ENCODE measurements at places on chromosomes 5 and 9.

DNA sequence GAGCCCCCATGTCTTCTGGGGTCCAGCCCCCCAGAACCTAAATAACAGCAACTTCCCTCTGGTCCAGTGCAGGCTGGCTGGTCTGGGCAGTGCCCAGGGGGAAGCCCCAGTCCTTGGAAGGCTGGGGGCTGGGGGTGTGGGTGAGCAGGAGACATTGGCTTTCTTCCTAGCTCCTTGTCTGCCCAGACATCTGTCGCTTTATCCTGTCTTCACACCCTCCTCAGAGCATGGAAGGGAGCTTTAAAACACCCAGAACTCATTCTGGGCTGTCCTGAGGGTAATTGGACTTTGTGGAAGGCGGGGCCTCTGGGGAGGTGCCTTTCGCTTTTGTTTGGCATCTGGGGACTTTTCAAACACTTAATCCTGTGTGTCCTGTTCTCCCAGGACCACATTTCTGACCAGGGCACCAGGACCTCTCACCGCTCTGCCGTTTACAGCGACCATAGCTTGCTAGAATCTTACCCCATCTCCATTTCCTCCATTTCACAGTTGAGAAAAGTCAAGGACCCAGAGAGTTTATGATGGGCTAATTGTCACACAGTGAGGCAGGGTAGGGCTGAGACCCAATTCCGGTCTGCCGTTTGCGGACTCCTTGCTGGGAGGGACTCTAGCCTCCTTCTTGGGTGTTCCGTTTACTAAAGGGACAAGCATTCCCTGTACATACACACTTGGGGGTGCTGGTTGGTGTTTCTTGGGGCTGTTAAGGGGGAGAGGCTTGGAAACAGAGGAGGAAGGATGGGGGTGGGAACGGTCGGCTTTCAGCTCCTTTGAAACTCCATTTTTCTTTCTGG, 1.1 kb downstream of the GSN start:
- DNase-seq: peak; percentile 35

DNA sequence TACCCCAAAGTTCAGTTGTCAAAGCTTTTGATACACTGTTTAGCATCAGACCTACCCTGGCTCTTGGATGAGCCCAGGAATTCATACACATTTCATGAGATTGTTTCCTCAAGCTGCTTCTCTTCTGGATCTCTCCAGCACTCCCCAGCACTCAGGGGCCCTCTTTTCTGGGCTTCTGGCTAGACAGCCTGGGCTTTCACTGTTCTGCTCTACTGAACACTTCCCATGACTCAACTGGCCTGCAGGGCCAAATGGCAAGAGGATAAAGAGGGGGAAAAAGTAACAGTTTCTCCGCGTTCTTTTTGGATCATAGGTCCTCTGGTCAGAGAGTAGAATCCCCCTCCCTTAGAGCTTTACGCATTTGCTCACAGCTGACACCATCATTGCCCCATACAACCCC, 20.9 kb upstream of the LURAP1L start:
- DNase-seq: no peak

DNA sequence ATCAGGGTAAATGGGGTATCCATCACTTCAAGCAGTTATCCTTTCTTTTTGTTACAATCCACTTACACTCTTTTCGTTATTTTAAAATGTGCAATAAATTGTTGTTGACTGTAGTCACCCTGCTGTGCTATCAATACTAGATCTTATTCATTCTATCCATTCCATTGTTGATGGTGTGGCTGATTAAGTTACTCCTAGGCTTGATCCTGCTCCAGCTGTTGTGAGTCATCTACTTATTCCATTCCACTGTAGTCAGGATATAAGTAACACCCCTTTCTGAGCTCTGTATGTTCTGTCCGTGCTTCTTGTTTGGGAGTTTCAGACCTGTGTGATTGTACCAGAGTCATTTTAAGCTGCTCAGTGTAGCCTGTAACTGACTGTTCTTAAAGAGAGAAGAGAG, 122.5 kb upstream of the RUSC2 start:
- DNase-seq: peak; percentile 92

- no peak for DNase-seq
Measured at GRCh38 chr5:122789461-122790171, 14.7 kb downstream of the SNX2 start.

GRCh38 chr5:115460472-115460871, 84.1 kb downstream of the FEM1C start:
- peak; percentile 96 for DNase-seq

- DNase-seq: no peak
Measured at GRCh38 chr9:123495731-123496130, 139.7 kb downstream of the CRB2 start.
